MV-4-11 (cell line): ENCODE measurements at places on chromosomes 7 and 10.

GRCh38 chr7:19522486-19522885, 186.4 kb downstream of the POLR1F start:
- no peak for DNase-seq

DNA sequence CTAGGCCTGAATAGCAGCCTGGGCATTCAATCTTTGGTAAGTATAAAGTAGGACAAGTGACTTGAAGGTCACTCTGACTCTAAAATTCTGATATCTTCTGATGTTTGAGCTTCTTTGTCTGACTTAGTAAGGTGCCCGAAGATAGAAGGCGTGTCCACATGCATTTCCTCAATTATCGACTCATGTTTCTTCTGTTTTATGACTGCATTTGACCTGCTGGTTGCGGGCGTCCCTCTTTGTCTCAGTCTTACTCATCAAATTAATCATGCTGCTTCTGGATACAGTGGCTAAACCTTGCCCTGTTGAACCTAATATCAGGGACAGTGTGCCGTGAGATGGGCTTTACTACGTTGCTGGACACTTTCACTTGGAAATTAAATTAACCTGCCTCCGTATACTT, 534.1 kb downstream of the SDK1 start:
- DNase-seq, result no peak

GRCh38 chr10:116850058-116850611, 836 bp downstream of the ENO4 start:
- no peak for DNase-seq

GRCh38 chr10:73892310-73893030, 18.1 kb upstream of the CAMK2G start:
- DNase-seq, result no peak

DNA sequence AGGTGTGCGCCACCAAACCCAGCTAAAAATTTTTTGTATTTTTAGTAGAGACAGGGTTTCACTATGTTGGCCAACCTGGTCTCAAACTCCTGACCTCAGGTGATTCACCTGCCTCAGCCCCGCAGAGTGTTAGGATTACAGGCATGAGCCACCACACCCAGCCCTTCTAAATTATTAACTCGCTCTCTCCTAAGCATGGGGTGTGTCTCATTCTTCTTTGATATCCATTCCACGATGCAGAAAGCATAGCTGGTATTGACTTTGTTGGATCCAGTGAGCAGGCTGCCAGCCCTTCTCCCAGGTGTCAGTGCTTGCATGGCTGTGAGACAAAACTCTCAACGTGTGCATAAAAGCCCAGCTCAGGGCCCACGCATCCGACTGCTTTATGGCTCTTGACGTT, 254.1 kb upstream of the PFKP start:
- DNase-seq, result no peak

GRCh38 chr10:48451969-48452878, 145.7 kb downstream of the MAPK8 start:
- no peak for DNase-seq

DNA sequence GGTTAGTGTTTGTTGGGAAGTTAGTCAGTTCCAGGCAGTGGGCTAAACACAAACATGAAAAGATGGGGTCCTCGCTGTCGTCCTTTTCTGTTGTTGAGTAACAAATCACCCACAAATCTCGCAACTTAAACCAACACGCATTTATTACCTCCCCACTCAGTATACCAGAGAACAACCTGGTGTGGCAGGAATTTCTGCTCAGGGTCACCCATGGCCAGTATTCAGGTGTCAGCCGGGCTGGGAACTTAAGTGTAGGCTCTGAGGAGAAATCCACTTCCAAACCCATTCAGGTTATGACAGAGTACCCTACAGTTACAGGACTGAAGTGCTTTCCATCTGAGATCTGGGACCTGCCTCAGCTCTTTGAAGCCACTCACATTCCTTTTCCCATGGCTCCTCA, 73.6 kb upstream of the SP4 start:
- DNase-seq, result no peak

DNA sequence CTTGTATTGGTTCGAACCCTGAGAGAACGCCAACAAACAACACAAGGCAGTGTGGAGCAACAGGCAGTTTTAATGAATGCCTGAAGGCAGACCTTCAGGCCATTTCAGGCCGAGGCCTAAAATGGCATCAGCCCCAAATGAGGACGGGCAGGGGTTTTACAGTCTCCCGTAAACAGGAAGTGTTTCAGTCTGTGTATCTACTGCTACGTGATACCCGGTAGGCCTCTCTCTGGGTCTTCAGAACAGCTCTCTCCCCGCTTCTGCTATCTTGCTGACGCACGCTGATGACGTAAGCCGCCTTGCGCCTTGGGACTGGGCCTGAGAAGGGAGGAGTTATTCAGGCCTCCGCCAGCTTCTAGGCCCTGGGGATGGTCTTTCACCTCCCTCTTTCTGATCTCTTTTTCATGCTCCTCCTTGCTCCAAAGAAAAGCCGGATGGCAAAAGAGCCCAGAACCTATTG, 67.7 kb downstream of the ST8SIA6 start:
- DNase-seq, result no peak

- DNase-seq, result peak; percentile 12
Observed at GRCh38 chr10:119219871-119220270, 12.5 kb downstream of the GRK5 start.

DNA sequence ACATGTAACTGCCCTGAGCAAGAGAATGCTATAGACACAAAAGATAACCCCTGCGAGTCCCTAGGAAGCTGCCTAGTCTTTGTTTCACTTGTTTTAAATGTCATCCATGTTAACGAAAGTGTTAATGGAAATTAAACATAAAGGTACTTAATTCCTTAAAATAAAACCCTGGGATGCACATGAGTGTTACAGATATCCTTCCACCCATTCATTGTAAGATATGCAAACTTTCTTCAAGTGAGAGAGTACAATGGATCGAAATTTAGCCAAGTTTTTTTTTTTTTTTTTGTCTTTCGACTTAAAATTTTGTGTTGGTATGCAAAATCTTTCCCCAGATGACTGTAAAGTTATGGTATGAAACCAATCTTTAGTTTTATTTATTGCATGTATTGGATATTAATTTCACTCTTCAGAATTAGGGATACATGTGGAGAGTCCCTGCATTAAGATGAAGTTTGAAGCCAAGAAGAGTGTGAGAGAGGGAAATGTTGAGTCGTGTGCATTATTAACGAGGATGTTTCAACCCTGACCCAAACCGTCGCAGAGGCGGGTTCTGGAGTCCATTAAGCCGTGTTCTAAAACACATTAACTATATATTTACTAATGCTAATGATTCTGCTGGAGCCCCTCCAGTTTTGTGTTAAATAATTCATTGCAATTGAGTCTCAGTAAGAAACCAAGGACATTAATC, 1.6 kb downstream of the CDK14 start:
- no peak for DNase-seq

GRCh38 chr7:151251689-151252560, 3.4 kb upstream of the SMARCD3 start:
- no peak for DNase-seq

DNA sequence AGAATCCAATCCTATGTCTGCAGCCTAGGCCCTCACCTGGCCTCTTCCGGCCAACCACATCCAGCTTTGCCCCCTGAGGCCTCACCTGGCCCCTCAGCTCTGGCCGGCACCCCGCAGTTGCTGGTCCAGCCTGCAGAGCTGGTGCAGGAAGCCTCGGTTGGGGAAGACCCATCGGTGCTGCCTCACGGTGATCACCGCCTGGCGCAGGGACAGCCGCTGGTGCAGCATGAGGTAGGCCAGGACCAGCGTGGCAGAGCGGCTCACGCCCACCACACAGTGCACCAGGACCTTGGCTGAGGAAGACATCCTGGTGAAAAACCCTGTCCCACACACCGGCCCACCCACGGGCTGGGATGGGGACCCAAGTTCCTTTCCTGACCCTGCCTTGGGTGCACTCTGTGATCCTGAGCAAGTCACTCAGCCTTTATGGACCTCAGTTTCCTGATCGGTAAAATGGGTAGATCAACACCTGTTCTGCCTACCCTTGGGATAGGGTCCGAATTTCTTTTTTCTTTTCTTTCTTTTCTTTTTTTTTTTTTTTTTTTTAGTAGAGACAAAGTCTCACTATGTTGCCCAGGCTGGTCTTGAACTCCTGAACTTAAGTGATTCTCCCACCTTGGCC, 5.8 kb upstream of the SAMD8 start:
- no peak for DNase-seq

GRCh38 chr7:121385800-121386179, 10.3 kb downstream of the FAM3C start:
- DNase-seq, result peak; percentile 67

DNA sequence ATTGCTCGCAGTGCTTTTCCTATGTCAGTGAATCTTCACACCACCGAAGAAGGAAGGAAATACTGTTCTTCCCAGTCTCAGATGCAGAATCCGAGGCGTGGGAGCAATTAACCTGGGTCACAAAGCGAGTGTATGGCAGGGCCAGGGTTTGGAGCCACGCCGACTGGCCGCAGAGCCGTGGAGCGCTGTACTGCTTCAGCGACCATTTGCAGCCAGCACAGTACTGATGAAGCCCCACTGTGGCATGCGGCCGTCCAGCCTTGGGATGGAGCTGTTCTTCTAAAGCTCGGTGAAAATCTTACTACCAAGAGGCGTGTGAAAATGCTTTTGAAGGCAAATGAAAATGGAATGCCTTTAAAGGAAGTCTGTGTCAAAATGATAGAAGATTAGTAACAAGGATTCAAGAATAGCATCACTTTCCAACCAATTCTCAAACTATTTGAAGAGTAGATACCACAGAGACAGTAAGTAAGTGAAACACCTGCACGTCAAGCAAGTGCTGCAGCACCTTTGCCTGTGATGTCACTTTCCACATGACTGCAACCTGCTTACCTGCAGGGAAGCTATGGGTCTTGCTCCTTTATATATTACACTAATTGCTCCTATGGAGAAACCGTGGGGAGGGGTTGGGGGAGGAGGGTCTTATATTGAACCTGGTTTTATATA, 4.9 kb downstream of the PPP2R2D start:
- DNase-seq, result no peak

DNA sequence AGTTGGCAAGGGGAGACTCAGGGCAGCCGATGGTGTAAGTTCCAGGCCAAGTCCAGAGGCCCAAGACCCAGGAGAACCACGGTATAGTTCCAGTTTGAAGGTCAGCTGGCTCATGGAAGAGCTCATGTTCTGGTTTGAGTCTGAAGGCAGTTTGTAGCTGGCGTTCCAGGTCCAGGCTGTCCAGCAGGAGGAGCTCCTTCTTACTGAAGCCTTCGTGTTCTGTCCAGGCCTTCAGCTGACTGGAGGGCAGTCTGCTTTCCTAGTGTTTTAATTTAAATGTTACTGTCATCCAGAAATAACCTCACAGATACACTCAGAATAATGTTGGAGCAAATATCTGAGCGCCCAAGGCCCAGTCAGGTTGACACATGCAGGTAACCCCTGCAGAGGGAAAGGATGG, 4.2 kb downstream of the SUN1 start:
- peak; percentile 19 for DNase-seq

DNA sequence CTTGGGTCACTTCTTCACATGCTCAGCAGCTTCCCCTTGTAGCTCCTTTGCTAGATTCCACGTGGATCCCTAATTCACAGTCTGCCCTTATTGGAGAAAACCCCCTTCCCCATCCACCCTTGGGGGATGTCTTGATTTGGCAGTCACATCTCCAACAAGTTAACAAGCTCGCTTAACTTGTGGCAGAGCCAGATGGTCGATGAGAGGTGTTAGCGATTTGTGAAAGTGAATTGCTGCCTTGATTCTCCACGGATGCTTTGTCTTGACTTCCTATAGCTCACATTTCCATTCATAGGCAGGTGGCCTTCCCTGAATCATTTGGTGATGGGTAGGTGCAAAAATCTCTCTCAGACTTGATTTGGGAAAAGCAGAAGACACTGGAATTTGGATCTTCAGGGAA, 387.9 kb downstream of the TCERG1L start:
- no peak for DNase-seq

GRCh38 chr7:55181762-55182161, 162.9 kb downstream of the EGFR start:
- no peak for DNase-seq

DNA sequence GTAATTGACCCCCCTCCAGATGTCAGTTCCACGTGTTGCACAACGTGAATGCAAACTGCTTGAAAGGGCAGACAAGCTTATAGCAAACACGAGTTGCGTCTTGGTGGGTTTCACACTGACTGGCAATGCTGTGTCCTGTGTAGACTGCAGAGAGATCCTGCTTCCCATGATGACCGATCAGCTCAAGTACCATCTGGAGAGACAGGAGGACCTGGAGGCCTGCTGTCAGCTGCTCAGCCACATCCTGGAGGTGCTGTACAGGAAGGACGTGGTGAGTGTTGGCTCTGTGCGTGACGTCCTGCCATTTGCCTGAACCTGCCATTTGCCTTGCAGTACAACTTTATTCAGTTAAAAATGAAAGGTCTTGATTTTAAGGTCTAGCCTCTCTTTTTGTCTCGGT, 71.1 kb downstream of the INSYN2A start:
- DNase-seq, result peak; percentile 22

- no peak for DNase-seq
Observed at GRCh38 chr7:3880228-3880987, 579.4 kb downstream of the SDK1 start.

GRCh38 chr10:28375399-28376354, 72.8 kb upstream of the MPP7 start:
- peak; percentile 15 for DNase-seq

DNA sequence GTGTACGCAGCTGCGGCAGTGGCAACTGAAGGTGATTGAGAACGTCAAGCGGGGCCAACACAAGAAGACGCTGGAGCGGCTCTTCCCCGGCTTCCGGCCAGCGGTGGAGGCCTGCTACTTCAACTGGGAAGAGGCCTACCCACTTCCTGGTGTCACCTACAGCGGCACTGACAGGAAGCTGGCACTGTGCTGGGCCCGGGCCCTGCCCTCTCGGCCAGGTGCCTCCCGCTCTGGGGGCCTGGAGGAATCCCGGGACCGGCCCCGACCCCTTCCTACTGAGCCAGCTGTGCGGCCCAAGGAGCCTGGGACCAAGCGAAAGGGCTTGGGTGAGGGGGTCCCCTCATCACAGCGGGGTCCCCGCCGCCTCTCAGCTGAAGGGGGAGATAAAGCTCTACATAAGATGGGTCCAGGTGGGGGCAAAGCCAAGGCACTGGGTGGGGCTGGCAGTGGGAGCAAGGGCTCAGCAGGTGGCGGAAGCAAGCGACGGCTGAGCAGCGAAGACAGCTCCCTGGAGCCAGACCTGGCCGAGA, 6.5 kb downstream of the ZSWIM8 start:
- no peak for DNase-seq

DNA sequence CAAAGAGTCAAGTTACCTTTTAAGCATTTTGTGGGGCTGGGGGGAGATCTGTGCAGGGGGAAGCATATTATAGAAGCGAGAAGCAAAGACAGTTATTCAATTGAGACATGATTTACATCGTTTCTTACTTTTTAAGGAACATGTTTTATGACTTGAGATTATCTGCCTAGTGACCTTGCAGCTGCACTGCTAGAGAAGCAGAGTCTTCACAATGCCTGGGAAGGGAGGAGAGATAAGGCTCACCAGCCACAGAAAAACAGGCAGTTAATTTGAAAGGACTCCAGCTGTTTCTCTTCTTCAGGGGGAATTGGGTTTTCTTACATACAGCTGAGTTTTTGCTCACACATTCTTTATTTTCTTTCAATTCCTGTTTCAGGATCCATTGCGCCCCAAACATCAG, 31.0 kb downstream of the PHYH start:
- peak; percentile 97 for DNase-seq

GRCh38 chr7:83562289-83562688, 86.7 kb downstream of the SEMA3E start:
- no peak for DNase-seq
